ENCODE measurements at places on chromosomes 4 and X. TPM values are rescaled to one million over a fixed set of nuclear protein-coding genes. Genes with fewer than 3 reads are reported as not detected.

DNA sequence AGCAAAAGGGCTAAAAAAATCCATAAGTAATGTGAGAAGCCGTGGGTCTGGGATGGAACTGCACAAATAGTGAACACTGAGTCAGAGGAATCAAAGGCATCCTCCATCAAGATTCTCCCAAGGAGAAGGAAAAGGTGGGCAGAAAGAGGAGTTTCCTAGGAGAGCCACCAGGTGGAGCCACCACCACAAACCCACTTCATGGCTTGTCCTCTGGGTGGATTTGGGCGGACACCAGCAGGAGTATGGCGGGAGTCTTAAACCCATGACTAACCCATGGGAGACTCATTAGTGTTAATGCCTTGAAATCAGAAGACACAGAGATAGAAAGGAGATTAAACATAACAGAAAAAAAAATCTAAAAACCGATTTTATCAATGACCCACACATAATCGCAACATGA lies 147.7 kb downstream of the SH3KBP1 start:
- no peak for DNase-seq

GRCh38 chr4:8939840-8940742 lies 68.5 kb upstream of the HMX1 start:
- DNase-seq: no peak

DNA sequence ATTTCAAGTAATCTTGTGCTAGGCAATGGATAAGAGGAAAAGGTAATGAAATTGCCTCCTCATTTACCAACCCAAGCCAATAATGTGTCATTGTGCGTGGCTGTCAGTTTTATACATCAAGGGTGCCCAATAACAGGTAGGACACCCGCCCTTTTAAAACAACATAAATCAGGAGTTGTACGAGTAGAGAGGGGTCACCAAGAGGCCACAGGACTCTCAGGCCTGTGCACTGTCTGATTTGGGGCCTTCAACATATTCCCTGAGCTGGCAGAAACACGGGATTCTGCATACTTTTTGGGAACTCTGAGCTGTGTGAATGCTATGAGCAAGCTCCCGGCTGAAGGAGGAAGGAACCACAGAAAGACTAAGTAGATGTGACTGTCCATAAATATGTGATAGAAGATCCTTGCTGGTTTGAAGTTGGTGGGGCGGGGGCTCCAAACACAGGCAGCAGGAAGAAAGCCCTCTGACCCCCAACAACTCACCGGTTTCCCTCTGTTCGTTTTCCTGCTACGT lies 82.7 kb upstream of the MAML3 start:
- DNase-seq: no peak

Gene TRAM1L1
- 4.1 TPM for total RNA-seq

- DNase-seq: no peak
Measured at GRCh38 chr4:153969542-153969941, 180.7 kb upstream of the SFRP2 start.

Gene AFP
- total RNA-seq: not detected

GRCh38 chrX:15524417-15524816 lies 23.8 kb downstream of the BMX start:
- peak; percentile 9 for DNase-seq

DNA sequence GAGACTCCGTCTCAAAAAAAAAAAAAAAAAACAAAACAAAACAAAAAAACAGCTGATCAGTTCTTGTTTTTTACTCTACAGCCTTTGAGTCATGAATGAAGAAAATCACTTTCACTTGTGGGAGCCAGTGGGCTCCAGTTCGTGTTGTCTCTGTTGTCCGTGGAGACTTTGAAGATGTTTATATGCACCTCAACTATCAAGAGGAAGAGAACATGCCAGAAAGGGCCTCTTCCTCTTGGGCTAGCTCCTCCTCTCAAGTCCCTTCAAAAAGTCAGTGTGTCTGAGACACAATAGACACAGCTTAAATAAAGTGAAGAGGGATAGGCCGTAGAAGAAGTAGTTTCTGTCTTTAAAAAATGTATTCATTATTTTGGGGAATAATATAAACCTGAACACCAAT lies 182.7 kb downstream of the KDR start:
- no peak for DNase-seq

Gene RAB9B
- 0.34 TPM for total RNA-seq

GRCh38 chrX:148316446-148316845 lies 184.0 kb upstream of the AFF2 start:
- no peak for DNase-seq

DNA sequence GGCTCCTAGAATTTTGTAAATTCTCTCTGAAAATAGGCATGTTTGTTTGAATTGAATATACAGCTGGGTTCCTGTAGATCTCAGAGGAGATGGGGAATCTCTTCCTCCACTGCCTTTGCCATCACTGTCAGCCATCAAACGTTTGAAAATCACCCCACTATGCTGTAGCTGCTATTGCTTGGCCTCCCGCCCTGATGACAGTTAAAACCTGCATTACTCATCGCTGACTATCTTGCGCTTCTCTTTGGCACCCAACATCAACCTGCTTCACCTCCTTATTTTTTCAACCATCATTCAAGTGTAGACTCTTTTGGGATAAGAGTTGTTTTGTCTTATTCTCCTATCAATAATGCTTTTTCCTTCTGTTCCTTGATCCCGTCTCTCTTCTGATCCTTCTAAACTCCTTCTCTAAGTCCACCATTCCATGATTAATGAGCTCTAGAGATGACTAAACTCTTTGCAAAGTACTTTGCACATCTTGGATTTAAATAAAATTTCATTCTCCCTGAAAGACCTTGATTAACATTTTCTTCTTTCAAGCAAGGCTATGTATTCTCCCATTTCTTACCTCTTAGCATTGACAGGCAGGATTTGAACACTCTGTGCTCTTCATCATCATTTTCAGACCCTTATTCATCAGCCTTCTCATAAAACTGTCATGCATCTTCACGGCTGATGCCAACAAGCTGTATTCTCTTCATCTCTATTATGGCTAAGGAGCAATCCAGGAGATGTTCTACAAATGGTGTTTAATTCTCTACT lies 133.0 kb downstream of the SNCA start:
- no peak for DNase-seq

GRCh38 chr4:13567125-13567524 lies 22.8 kb upstream of the NKX3-2 start:
- DNase-seq: no peak

- no peak for DNase-seq
Measured at GRCh38 chr4:108662629-108663028, 12.2 kb downstream of the OSTC start.

Measured in kidney epithelial cell (primary cell).